ENCODE measurements at places on chromosomes 3 and 15.

GRCh38 chr3:150342896-150343467 lies 65.1 kb upstream of the TSC22D2 start:
- DNase-seq, result peak; percentile 57

- no peak for DNase-seq
These were observed 14.1 kb downstream of the SOX2 start for GRCh38 chr3:181725830-181726229.

GRCh38 chr3:130341388-130341787 lies 4.1 kb upstream of the COL6A5 start:
- DNase-seq, result peak; percentile 10

- no peak for DNase-seq
These were observed 243.8 kb downstream of the CACNA2D3 start for GRCh38 chr3:54366007-54366750.

- DNase-seq, result no peak
These were observed 1010.8 kb downstream of the FHIT start for GRCh38 chr3:60240492-60240891.

GRCh38 chr15:55255714-55256113 lies 33.9 kb downstream of the RAB27A start:
- DNase-seq, result no peak

DNA sequence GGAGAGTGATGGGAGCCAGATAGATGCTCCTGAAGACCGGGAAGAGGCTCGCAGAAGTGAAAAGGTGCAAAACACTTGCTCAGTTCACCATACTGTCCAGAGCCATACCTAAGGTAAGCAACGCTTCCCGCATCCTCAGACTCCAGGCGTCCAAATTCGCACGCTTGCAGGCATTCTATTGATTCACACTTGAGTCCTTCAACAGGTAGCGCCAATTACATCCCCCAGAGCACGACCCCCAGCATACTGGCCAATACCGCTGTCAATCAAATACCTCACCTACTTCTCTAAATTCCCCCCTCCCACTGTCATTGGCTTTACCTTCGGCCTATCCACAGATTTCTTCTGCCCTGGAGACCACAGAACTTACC lies 361 bp upstream of the STXBP5L start:
- DNase-seq, result no peak

DNA sequence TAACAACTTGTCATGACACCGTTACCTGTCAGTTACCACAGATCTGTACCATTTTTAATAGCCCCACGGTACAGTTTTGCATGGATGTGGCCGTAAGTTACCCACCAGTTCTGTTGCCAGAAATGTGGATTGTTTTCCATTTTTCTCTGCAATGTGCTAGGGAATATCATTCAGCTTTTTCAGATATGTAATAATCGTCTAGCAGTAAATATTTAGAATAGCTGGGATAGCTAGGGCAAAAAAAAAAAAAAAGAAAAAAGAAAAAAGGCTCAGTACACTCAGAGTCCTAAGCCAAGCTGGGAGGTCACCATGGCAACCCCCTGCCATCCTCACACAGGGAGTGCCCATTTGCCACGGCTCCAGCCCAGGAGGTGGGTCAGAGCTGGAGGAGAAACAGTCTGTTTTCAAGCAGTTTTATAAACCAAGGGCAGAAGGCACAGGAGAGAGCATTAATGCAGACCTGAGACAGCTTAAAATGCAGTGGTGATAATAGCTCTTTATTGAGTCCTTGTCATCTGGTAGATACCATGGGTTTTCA lies 25.2 kb downstream of the PAQR5 start:
- DNase-seq, result no peak

- peak; percentile 75 for DNase-seq
These were observed 110.0 kb downstream of the ARNT2 start for GRCh38 chr15:80514071-80514780.

- no peak for DNase-seq
These were observed 14.1 kb downstream of the XXYLT1 start for GRCh38 chr3:195256639-195257453.

DNA sequence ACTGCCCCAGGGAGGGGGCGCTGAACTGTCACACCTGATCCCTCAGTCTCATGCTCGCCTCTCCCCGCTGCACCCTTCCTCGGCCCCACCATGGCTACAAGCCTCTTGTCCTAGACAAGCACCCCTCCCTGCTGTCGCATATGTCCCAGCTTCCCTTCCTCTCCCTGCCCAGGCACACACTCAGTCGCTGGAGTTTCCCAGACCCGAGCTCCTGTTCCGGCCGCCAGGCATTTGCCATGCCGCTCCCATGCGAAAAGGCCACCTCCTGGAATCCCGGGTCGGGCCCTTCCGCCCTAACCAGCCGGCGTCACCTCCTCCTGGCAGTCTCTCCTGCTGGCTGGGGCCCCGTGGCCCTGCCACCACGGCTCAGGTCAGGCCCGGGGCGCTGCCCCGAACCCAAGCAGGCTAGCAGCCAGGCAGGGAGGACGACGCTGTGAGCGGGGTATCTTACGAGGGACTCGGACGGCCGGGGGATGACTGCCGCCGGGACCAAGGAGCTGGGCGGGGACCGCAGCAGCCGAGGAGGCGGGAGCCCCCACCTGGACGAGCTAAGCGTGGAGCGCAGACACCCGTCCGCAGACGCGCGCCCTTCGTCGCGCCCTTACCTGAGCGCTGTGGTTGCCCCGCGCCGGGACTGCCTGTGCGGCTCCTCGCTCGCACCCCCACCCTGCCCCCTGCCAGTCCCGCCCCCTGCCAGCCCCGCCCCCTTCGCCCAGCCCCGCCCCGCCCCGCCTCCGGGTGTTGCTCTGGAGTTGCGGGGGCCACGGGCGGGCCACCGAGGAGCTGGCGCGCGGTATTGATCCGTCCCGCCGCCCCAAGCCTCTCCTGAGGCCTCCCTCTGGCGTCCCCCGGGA lies at the start of gene ALS2CL:
Gene ALS2CL, minus strand, starts transcription at position 642 of the 854 bp plus-strand sequence. CDS start 4,239 bp downstream, outside the sequence.
- peak; percentile 18 for DNase-seq

- DNase-seq, result peak; percentile 34
These were observed 53.7 kb downstream of the CD47 start for GRCh38 chr3:108036984-108037741.

DNA sequence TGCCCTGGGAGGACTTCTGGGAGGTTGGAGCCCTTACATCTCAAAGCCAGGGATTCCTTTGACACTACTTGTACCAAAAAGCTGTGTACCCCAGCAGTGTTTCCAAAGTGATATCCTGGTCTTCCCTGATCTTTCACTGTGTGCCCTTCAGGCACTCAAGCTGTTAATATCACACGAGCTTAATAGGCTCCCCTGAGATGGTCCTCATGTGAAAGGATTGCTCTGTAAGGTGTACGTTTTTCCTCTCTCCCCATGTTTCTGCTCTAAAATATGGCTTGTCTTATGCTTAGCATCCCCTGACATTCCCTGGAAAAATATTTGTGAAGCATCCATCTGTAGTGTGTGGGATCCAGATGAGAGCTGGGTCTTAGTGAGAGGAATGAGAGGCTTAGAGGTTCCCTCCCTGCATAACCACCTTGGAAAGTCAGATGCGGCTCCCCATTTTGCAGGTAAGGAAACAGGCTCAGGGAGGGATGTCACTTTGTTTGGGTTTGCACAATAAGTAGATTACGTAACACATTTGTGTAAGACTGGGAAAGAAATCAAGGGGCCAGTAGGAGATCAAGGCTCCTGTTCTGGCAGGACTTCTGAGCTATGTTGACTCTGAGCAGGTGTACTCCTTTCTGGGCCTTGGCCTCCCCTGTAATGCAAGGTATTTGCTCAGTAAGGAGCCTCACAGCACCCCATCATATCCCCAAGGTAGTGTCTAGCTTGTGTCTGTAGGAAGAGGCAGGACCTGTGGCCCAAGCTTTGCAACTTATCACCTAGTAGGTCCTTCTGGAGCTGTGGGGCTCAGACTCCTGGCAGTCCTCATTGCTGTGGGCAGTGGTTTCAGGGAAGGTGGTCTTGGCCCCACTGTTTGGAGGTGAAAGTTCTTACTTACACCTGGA lies 667 bp upstream of the ACOX2 start:
- no peak for DNase-seq

DNA sequence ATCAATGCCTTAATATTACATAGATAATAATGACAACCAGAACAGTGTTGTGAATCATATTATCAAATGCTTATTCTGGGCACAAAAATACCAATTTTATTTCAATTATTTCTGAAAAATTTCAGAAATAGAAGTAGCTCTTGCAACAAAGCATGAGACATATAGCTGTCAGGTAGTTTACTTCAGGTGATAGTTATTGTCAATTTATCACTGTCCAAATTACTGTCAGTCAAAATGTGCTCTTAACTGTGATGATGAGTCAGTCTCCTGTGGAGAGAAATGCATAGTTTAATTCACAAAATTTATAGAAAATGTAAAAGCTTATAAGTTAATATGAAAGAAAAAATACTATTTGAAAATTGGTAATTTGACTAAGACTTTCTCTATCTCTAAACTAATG lies 1078.4 kb upstream of the GBE1 start:
- DNase-seq, result no peak

- no peak for DNase-seq
These were observed 142.7 kb downstream of the ULK4 start for GRCh38 chr3:41819236-41819635.

DNA sequence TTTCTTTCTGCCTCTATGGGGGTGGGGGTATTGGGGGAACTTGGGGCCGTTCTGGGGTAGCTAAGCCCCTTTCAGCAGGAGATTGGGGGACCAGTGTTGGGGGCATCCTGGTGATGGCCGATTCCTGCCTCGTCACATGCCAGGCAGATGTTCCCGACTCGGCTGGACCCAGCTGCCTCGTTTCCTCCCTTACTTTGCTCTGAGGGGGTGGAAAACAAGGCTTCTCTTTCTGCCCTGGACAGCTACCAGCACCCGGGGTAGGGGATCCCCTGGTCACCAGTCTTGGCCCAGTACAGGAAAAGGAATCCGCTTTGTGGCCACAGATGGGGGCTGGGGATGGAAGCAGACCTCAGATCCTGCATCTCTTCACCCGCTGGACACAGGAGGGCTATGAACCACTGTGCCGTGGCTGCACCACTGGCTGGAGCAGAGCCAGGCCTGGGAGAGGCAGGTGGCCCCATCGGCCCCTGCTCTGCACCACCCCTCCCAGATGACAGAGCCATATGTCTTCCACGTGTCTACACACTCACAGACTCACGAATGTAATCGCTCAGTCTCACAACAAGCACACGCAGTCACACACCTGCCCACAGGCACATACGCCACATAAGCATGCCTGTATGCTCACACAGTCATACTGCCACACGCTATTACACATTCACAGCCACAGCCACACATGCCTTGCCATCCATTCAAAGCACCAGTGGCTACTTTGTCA lies 12.4 kb downstream of the SNX33 start:
- DNase-seq, result peak; percentile 46

GRCh38 chr3:42511201-42511600 lies 8.8 kb downstream of the VIPR1 start:
- no peak for DNase-seq

DNA sequence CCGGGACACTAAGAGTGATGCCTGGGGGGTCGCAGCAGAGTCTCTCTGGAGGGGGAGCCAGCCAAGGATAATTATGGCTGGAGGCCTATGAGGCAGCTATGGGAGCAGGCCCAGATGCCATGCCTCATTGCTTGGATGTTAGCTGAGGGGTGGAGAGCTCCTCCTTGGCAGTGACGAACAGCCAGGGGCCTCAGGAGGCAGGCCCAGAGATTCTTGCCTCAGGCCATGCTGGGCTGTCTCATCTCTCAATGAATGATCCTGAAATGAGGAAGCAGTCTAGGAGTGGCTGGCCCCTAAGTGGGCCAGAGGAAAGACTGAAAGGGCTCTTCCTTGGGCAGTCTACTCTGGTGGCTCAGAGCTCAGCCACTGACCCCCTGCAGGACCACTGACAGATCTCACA lies 21.3 kb downstream of the KIF9 start:
- no peak for DNase-seq

- peak; percentile 12 for DNase-seq
These were observed 5.6 kb upstream of the TNIK start for GRCh38 chr3:171465763-171466162.

GRCh38 chr3:149388001-149388440 lies 10.6 kb upstream of the TM4SF1 start:
- peak; percentile 93 for DNase-seq

All from fibroblast of skin of right biceps (primary cell).